Thoracic aorta (tissue), 2 donors: ENCODE measurements at places on chromosomes 3 and 15.

DNA sequence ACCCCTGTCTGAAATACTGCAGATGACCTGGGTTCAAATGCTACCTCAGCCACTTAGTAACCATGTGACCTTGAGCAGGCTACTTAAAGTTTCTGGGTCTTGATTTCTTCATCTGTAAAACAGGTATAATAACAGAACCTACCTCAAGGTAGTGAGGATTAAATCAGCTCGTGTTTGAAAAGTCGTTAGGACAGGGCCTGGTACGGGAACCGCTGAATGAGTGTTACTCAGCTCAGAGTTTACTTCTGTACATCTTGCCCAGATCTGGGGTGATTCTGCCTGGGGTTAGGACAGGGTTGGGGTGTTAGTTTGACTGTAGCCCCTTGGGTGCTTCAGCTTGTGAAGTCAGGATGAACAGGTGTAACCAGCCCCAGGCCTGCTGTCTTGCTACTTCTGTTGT lies 1.8 kb downstream of the SEMA4B start:
- no peak for DNase-seq

- no peak for DNase-seq
These were observed 469.2 kb downstream of the CNTN3 start for GRCh38 chr3:74145277-74145676.

- no peak for DNase-seq
These were observed 167.6 kb upstream of the ST8SIA2 start for GRCh38 chr15:92226020-92226612.

DNA sequence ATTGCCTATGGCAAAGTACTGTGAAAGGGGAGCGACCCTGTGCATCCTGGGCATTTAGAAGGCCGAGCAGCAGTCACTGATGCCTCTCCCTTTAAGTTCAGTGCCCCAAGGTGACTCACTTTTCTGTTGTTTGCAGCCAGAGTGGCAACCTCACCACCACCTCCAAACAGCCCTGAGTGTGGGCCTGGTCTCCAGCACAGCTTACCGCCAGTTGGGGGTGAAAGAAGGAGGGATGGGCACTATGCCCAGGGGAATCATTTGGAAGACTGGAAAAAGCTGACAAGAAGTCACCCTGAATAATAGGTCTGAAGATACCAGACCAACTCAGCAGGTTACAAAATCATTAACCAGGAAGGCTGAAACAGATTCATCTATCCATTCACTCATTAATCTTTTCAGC lies 571.8 kb downstream of the EPHB1 start:
- no peak for DNase-seq

- DNase-seq = no peak
These were observed 31.5 kb upstream of the LAMP3 start for GRCh38 chr3:183193762-183194689.

- DNase-seq = no peak
These were observed 40.2 kb downstream of the CMTM8 start for GRCh38 chr3:32278714-32279113.

GRCh38 chr3:110576960-110577359 lies 494.7 kb upstream of the NECTIN3 start:
- no peak for DNase-seq

- DNase-seq = no peak
These were observed 242.2 kb downstream of the SLCO3A1 start for GRCh38 chr15:92095693-92096092.

GRCh38 chr3:61199843-61200242 lies 51.4 kb downstream of the FHIT start:
- no peak for DNase-seq

GRCh38 chr15:40137303-40138200 lies 23.3 kb upstream of the BUB1B start:
- no peak for DNase-seq

DNA sequence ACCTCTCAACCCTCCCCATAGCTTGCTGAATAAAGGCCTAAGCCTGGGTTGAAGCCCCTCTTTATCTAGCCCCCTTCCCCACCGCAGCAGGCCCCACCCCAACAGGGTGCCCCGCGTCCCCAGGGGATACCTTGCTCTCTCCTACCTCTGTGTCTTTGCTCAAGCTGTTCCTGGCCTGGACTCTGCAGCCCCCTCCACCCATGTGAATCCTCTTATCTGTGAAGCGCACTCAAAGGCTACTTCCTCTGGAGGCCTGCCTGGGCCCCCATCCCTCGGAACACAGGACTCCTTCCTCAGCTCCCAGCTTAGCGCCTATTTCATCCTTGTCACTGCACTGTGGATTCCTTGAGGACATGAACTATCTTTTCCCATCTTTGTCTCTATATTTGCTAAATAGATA lies 61.4 kb upstream of the HERC1 start:
- no peak for DNase-seq

DNA sequence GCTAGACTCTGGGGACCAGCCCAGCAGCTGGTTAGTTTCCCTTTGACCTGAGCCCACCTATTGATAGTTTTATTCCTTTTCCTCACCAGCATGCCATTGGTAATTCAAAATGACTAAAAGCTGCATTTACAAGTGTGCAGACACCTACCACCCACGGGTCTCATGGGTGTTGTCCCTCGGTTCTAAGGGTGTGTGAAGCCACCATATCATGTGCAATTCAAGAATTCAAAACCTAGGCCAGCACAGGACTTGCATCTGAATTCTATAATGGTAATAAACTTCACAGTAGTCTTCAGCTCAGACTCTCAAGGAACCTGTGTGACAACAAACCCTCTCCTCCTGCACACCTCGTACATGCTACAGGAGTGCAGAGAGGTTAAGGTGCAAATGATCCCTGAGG lies 55.3 kb downstream of the NTRK3 start:
- no peak for DNase-seq

- DNase-seq = no peak
These were observed 33.4 kb upstream of the STIMATE start for GRCh38 chr3:52930748-52931147.

DNA sequence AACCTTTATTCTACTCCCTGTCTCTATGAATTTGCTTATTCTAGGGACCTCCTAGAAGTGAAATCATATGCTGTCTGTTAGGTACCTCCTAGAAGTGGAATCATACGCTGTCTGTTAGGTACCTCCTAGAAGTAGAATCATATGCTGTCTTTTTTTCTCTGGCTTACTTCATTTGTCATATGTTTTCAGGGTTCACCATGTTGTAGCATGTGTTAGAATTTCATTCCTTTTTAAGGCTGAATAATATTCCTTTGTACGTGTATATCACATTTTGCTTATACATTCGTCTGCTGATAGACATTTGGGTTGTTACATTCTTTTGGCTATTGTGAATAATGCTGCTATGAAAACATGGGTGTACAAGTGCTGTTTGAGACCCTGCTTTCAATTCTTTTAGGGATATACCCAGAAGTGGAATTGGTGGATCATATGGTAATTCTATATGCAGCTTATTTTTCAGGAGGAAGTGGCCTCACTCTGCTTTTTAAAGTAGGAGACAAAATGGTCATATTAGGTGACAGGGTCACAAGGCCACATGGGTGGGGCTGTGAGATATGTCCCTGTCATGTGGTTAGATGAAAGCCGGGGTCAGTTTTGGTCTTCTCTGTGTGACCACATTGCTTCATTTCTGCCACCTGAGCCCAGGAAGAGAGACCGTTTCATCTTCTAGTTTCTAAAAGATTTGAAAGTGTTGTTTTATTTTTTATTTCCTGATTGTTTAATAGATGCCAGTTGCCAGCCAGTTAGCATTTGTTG lies 76.7 kb downstream of the FLNB start:
- no peak for DNase-seq

DNA sequence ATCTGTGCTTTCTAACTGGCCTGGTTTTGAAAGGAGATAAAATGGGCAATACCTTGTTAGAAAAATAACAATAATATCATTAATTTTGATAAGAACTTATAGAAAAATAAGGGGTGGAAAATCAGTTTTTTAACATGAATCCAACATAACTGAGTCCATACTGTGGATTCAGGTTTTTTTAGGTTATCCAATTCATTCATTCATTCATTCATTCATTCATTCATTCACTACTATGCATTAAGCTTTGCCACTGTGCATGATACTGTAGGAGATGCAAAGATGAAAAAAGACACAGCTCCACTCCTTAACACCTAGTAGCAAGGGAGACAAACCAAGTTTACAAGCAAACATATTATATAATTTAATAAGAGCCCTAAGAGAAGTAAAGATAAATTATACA lies 97.0 kb upstream of the TNIK start:
- DNase-seq = no peak

DNA sequence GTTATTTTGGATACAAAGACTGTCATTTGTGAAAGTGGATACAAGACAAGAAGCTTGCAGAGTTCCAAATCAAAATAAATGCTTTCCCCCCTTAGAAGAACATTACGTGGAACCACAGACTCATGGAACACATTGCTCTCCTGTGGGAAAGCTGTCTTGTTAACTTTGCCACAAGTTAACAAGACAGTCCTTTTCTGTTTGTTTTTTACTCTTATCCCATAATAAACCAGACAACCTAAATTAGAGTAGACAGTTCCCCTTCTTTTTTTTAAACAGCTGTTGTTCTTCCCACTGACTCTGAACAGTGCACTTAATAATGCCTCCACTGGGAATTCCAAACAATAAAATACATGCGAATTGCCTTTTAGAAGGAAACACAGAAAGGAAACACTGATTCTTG lies 255.3 kb upstream of the UBE2E2 start:
- no peak for DNase-seq

GRCh38 chr15:52256930-52257733 lies 38.5 kb downstream of the MYO5C start:
- DNase-seq = no peak

- no peak for DNase-seq
These were observed 10.7 kb upstream of the CHSY1 start for GRCh38 chr15:101262551-101262950.

- DNase-seq = no peak
These were observed 404.6 kb downstream of the WDR72 start for GRCh38 chr15:53354874-53355273.

DNA sequence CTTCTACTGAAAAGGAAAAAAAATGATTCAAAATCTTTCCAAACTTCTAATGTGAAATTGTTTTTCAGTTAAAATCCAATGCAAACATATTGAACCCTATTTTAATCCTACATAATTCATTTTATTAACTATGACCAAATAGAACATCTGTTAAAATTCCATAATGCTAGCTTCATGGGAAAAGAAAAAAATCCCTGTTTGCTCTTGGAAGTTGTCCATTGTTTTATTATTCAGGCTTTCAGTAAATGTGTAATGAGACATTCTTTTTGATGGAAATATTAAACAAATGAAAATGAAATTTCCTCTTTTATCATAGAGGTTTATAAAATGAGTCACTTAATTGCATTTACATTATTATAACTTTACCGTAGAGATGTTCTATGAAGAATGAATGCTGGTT lies 49.5 kb downstream of the SLC25A26 start:
- no peak for DNase-seq
